Stimulated activated CD4-positive, alpha-beta T cell treated with anti-CD3 and anti-CD28 coated beads, Interleukin-2, amount 100 ng/mL, for 48 hours (primary cell): ENCODE measurements at places on chromosomes 7 and 10.

- DNase-seq = no peak
Observed at GRCh38 chr7:152661479-152661878, 14.5 kb downstream of the XRCC2 start.

- no peak for DNase-seq
Observed at GRCh38 chr10:111077785-111078504, 1.1 kb downstream of the ADRA2A start.

DNA sequence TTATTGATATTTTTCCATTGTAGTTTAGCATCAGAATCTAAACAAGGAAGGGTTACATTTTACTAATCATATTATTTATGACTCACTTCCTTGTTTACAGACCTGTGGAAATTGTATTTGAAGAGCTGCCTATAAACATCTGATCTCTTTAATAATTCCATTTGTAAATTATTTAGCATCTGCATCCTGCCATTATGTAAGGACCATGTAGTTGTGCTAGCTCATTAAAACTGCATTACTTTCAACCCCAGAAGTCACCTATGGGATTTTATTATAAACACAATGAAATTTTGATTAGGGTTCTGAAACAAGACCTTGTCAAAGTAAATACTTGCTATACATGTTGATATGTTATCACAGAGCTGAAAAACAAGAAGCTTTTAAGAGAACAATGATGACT is 146.8 kb upstream of the SLC26A5 start:
- no peak for DNase-seq

DNA sequence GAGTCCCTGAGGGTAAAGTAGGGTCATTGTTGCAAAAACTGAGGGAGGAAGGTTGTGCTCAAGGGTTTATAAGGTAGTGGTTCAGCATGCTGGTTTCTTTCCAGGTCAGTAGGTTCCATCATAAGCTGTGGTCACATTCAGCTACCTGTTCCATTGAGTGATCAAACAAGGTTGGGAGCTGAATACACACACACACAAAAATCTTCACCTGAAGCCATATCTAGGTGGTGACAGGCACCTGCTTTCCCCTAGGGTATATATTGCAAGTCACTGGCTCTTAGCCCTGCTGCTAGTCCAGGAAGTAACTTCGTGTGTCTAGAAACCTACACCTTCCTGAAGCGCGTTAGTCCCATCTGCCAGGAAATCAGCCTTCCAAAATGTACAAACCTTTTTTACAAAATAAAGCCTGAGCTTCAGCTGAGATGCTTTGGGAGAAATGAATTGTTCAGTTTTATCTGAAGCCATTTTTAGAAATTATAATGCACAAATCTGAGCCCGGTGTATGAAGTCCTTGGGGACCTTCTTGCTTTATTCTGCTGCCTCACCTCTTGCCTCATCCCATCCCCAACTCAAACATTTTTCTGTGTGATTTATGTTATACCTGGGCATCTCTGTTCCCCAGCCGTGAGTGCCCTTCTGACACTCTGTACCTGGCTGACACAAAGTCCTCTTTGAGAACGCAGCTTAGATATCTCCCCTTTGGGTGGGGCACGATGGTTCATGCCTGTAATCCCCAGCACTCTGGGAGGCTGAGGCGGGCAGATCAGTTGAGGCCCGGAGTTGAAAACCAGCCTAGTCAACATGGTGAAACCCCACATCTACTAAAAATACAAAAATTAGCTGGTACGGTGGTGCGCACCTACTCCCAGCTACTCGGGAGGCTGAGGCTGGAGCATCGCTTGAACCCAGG is 10.6 kb upstream of the LAMTOR4 start:
- DNase-seq = no peak

GRCh38 chr7:5207131-5207530 is 17.1 kb downstream of the WIPI2 start:
- no peak for DNase-seq

DNA sequence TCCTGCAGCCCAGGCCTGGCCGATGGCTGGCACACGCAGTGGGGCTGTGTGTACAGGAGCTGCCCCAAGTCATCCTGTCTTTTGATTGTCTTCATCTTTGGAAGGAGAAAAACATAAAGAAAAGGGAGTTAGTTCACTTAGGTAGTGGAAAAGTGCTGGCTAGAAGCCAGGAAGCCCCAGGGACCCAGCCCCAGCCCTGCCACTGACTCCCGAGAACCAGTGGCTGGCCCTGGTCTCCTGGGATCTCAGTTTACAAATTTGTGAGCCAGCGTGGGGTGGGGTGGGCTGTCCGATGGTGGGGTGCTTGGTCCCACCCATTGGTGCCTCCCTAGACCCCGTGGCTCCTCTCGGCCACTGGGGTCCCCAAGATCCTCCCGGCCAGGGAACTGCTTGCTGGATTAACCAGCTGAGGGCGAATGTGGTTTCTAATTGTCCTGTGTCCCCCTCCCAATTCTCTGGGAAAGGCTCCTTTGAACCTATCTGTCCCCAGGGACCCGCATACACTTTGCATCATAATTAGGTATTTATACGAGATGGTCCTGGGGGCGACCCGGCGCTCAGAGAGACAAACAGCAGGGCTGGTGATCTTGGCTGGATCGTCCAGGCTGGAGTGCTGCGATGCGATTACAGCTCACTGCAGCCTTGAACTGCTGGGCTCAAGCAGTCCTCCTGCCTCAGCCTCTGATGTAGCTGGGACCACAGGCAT is 16.3 kb upstream of the CHST12 start:
- no peak for DNase-seq

DNA sequence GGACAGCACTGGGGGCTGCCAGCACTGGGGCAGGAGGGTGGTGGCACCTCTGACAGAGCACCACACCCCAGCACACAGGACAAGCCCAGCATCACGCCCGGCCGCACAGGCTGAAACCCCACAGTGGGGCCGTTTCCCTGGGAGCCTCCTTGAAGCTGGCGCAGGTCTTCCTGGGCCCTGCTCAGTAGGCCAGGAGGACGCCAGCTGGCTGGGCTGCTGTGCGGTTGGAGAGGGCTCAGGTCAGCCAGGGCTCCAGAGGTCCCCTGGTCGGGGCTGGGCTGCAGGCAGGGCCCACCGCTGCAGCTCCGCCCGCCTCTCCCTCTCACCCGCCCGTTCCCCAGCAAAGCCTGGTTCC is 137.3 kb downstream of the TCERG1L start:
- no peak for DNase-seq

DNA sequence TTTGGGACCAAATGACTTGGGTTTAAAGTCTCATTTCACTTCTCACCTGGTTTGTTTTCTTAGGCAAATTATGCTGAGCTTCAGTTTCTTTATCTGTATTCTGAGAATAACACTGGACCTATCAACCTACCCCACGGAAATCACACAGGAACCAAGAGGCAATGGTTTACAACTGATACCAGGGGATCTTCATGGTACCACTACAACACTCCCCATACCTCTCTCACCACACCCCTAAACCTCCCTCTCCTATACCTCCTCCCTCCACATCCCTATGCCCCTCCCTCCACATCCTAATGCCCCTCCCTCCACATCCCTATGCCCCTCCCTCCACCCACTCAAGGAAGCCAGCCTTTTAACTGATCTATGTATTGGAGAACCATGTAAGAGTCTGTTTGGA is 9.9 kb downstream of the FAM204A start:
- no peak for DNase-seq

- no peak for DNase-seq
Observed at GRCh38 chr7:100577507-100577906, 3.8 kb upstream of the SAP25 start.

GRCh38 chr7:108205311-108205710 is 75.2 kb upstream of the LAMB4 start:
- DNase-seq = no peak

DNA sequence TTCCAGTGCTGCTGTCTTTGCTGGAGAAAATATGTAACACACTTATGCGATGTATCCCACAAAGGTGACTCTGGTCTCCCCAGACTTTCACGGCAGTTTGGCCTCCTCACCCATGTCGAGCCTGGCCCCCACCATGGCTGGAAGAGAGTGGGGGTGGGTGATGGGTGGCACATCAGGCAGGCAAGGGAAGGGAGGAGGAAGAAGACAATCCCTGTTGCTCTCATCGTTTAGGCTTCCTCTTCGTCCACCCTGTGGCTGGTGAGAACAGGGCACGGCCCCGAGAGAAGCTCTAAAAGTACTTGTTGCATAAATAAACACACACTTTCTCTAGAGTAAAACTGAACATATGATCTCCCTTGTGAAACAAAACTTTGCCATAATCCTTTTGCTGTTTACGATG is 11.2 kb upstream of the NPS start:
- DNase-seq = no peak

- peak; percentile 10 for DNase-seq
Observed at GRCh38 chr10:103197174-103197573, 4.1 kb upstream of the NT5C2 start.

DNA sequence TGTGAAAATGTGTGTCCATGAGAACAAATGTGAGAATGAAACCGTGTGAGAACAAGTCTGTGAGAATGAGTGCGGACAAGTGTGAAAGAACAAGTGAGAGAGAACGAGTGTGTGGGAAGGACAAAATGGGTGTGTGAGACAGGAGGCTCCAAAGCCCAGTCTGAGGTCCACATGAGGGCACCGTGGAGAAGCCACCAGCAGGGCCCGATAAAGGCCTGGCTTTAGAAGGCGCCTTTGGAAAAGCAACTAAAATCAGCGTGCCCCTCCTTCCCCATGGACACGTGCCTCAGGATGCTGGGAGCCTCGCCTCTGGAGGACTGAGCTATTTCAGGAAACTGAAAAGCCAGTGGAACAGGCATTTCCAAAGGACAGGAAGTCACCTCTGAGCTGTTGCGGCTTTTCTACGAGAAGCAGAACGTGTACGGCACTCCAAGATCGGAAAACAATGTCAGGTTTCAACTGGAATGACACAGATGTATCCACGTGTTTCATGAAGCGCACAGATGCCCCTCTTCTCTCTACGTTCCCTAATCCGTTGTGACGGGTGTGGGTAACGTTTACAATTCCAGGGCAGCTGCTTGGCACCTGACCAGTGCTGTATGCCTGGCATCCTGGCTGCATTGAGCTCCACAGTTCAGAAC is 46.4 kb downstream of the ESYT2 start:
- DNase-seq = no peak

DNA sequence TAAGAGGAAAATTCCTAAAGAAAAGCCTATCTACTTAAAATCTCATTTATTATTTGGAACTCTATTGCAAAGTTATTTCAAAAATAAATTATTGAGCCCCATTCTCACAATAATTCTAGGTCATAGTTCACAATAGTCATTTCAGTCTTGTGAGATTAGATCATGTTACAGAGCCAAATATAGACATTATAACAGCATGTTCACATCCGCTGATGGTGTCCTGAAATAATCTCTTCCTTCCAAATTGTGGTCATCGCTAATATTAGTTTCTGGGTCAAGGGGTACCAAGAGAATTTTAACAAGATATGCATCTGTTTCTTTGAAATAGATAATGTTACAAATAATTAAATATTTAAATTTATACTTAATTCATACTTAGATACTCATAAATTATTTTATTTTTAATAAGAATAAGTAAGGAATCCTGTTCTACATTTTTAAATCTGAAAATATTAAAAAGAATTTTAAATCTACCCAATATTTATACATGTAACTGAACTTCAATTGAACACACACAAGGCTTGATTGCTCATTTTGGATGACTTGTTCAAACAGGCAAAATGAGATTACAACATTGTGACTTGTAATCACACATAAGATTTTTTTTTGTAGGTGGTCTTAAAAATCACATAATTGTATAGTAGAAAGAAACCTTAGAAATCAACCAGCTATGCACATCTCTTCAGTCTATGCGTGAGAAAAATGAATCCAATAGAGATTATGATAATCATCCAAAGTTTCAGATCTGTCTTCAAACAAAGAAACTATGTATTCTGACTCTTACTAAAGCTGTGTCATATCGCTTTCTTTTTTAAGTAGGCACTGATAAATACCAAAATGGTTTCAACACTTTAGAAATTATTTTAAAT is 13.1 kb downstream of the GNAT3 start:
- no peak for DNase-seq

- no peak for DNase-seq
Observed at GRCh38 chr10:65779985-65780384, 1145.9 kb upstream of the LRRTM3 start.

- DNase-seq = no peak
Observed at GRCh38 chr10:112949143-112949823, 764 bp upstream of the TCF7L2 start.

DNA sequence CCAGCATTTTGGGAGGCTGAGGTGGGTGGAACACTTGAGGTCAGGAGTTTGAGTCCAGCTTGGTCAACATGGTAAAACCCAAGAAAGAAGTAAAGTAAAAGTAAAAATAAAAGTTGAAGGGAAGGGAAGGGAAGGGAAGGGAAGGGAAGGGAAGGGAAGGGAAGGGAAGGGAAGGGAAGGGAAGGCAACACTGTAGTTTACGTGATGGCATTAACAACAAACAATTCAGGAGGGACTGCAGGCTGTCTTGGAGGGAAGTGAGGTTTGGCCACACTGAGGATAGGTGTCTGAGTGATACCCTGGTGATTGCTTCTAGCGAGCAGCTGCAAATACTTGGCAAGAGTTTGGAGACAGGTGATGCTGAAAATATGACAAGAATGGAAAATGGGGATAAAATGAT is 298.0 kb downstream of the CALN1 start:
- DNase-seq = no peak

- DNase-seq = no peak
Observed at GRCh38 chr7:5683280-5683670, 98.2 kb downstream of the RNF216 start.

GRCh38 chr10:35492386-35493195 is 112.5 kb upstream of the GJD4 start:
- no peak for DNase-seq

DNA sequence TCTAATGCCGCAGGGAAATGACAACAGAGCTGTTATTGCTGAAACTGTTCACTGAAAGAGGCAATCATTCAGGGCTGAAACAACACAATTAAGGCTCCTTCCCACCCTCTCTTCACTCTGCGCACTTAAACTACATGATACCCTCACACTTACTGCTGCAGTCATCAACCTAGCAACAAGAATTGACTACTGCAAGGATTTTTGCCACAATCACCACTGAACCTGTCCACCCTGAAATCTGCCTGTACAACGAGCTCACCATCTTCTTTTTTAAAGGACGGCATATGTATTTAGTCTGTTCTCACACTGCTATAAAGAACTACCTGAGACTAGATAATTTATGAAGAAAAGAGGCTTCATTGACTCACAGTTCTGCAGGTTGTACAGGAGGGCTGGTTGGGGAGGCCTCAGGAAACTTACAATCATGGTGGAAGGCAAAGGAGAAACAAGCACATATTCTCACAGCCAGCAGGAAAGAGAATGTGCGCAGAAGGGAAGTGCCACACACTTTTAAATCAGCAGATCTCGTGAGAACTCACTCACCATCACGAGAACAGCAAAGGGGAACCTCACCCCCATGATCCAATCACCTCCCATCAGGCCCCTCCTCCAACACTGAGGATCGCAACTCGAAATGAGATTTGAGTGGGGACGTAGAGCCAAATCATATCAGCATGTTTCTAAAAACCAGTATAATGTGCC is 131.7 kb downstream of the SORCS1 start:
- DNase-seq = no peak

- no peak for DNase-seq
Observed at GRCh38 chr7:4754433-4755010, 20.9 kb upstream of the AP5Z1 start.
